Breast epithelium (tissue), 4 donors: ENCODE measurements at places on chromosomes 3 and 15. TPM values are rescaled to one million over a fixed set of nuclear protein-coding genes. Genes with fewer than 3 reads are reported as not detected.

The GNAT1 gene
- total RNA-seq, result not detected

The CYP8B1 gene
- not detected for total RNA-seq

The PARP14 gene
- total RNA-seq, result 42.9 TPM

The LCMT2 gene
- total RNA-seq, result 6.6 TPM

The COMMD2 gene
- total RNA-seq, result 38.8 TPM

The TRAT1 gene
- total RNA-seq, result 0.64 TPM

The NR2E3 gene
- not detected for total RNA-seq

The SLC28A1 gene
- total RNA-seq, result not detected

The TRA2B gene
- total RNA-seq, result 163 TPM

The ATP6V1A gene
- 44.6 TPM for total RNA-seq

The SYNPR gene
- not detected for total RNA-seq

The SNTN gene
- not detected for total RNA-seq

The GOLGA6B gene
- not detected for total RNA-seq

The IP6K1 gene
- total RNA-seq, result 45.8 TPM

The BCHE gene
- total RNA-seq, result 27.1 TPM

The NEK4 gene
- total RNA-seq, result 16.5 TPM

The FRMD5 gene
- total RNA-seq, result not detected

The SPESP1 gene
- total RNA-seq, result 5.1 TPM

The SCAMP5 gene
- 7.5 TPM for total RNA-seq

The VGLL3 gene
- 17.9 TPM for total RNA-seq

The UCN2 gene
- total RNA-seq, result not detected

The ADGRG7 gene
- not detected for total RNA-seq

The CAND2 gene
- 1.8 TPM for total RNA-seq

The MESP2 gene
- total RNA-seq, result 0.64 TPM

The CCR3 gene
- not detected for total RNA-seq

The PPP1R14D gene
- total RNA-seq, result not detected
